ENCODE measurements at places on chromosomes 7 and 10.

GRCh38 chr7:124596881-124597280, 168.7 kb downstream of the GPR37 start:
- no peak for DNase-seq

GRCh38 chr10:112362833-112363232, 11.1 kb upstream of the ACSL5 start:
- DNase-seq: no peak

DNA sequence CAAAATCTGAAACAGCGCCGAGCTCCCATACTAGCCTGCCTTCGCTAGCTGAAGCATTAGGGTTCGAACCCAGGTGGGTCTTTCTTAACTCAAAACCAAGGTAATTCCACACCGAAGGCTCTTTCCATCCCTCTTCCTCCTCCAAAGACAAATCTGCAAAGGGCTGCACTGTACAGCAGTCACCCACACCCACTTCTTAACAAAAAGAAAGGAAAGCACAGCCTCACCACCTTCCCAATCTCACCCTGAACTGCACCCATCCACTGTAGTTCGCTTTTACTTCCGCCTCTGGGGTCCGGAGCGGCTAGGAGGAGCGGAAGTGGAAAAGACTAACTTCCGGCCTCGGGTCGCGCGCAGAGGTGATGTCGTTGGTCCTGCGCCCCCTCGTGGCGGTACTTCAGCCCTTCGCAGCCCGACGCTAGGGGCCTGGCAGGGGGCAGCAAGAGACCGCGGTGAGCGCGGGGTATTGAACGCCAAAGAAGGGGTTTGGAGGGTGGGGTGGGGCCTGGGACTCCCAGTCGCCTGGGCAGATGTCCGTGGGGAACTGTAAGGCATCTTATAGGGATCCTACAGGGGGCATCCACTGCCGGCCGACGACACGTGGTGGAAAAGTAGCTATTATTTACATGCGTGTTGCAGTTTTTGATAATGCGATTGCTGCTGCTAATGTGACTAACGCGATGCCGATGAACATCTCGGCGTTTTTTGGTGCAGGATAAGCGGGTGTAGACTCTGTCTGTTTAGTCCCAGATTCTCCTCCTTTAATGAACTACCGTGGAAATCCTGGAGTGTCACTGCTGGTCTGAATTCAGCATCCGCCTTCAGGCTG, at the start of gene MTERF1:
MTERF1 (minus strand) TSS at position 290 of the 829 bp plus-strand sequence. CDS start 619 bp downstream, outside the sequence.
- DNase-seq: peak; percentile 88

DNA sequence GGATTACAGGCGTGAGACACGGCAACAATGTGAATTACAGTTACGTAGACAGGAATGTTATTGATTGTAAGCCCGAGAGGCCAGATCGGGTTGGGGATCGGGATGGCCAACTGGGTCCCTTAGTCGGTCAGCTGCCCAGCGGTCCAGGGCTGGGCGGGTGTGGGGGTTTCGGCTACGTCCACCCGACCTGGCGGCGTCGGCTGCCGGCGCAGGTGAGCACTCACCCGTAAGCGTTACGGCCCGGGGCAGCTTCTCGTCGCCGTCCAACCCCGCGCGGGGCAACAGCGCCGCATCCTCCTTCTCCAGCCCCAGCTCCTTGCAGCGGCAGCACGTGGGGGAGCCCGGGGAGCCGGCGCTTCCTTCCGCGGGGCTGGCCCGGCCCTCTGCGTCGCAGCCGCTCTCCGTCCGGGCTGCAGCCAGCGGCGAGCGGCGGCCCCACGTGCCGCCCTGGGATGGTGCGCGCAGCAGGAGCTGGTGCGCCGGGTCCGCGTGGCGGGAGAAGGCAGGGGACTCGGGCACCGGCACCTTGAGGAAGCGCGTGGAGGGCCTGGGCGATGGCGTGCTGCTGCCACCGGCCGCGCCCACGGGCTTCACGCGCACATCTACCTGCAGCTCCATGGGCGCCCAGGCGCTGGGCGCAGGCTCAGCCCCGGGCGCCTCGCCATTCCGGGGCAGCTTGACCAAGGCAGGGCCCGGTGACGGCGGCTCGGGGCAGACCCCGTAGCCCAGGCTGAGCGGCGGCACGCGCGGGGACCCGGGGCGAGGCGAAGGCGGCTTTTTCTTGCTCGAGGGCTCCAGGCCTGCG, 609 bp downstream of the KLRG2 start:
- DNase-seq: no peak

DNA sequence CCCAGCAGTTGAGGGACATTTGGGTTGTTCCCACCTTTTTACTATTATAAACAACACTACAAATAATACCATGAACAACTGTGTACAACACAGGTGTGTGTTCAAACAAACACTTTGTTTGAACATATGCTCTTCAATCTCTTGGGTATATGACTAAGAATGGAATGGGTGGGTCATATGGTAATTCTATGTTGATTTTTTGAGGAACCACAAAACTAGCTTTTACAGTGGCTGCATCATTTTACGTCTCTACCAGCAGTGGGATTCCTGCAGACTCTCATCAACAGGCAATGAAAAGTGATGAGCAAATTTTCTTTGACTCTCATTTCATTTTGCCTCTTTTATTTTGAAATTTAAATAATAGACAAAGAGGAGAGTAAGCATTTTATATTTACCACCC, 116.9 kb upstream of the KLF14 start:
- no peak for DNase-seq

DNA sequence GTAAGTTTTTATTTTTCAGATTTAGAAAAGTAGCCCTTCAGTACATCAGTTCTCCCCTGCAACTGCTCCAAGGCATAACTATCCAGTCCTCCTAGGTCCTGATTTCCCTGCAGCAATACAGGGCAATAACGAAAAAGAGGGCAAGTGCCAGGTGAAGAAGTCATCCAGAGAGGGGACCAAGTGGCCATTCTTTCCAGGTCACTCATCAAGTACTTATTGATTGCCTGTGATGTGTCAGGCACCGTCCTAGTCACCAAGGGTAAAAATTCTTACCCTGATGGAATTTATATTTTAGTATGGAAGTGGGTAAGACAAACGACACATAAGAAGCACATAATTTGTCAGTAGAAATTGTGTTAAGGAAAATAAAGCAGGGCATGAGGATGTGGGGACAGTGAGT, 67.1 kb upstream of the GSDME start:
- DNase-seq: no peak

DNA sequence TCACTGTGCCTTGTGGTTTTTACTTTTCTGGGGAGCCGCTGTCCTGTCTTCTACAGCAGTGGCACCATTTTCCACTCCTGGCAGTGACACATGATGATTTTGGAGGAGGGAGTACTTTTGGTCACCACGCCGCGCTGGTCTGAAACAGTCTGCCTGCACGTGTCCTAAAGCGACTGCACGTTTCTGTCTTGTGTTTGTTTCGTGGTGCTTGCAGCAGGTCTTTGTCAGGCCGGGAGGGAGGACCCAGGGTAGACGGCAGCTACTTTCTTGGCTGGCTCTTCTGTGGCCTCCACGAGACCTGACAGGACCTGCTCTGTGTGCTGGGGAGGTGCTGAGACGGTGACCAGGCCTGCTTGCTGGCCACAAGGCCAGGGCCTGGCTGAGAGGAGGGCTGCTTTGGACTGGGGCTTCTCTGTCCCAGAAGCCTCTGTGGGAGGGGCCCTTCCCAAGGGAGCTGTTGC, 82.0 kb downstream of the GLRX3 start:
- DNase-seq: no peak

GRCh38 chr7:77415476-77415822, 700 bp downstream of the GSAP start:
- DNase-seq: no peak

GRCh38 chr10:58734664-58735063, 222.0 kb downstream of the BICC1 start:
- no peak for DNase-seq

DNA sequence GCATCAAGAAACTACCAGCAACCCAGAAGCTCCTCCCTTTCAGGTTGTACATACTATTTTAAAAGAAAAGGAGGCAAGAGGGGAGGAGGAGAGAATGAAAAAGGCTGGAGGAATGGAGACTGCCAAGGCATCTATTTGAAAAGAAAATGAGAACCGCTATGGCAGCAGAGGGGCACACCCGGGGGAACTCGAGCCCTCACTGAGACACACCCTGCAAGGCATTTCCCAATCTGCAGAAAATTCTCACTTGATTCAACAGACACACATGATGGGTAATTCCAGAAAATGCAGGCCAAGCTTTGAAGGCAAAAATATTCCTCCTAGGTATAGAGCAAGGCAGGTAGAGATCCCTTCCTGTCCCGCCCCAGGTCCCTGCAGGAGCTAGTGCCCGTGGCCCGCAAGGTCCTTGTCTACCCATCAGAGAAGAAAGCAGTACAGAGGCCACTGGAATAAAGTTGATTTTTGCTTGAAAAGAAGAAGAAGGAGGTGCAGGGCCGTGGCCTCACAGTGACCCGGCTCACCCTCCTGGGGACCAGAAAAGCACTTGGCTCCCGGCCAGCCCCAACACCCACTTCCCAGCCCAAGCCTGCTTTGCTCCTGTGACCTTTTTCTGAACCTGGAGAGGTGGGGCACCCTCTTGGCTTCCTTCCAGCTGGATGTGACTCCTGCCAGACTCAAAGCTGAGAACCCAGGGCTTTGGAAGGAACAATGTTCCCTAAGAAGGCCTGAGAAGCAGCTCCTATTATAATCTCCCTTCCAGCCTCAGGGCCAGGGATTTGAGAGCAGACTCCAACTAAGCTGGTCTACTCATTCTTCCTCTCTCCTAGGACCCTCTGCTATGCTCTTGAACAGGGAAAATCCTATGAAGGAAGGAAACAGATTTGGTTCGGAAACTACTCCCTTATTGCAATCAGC, 6.2 kb upstream of the PIK3CG start:
- DNase-seq: no peak

- no peak for DNase-seq
Measured at GRCh38 chr7:70986297-70986696, 145.6 kb upstream of the GALNT17 start.

DNA sequence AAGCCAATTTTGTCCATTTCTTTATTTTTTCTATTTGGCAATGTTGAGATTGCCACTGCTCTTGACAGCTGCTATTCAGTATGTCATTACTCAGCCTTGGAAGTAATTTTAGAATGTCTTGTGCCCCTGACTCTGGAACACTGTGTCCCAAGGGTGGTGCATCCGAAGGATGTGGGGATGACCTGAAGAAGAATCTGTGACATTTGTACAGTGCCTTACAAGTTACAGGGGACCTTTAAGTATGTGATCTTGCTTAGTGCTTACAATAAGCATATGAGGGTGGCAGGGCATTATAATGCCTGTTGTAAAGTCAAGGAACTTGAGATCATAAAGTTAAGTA, 239.5 kb downstream of the REEP3 start:
- no peak for DNase-seq

- no peak for DNase-seq
Measured at GRCh38 chr10:5530846-5531557, 6.2 kb downstream of the CALML3 start.

DNA sequence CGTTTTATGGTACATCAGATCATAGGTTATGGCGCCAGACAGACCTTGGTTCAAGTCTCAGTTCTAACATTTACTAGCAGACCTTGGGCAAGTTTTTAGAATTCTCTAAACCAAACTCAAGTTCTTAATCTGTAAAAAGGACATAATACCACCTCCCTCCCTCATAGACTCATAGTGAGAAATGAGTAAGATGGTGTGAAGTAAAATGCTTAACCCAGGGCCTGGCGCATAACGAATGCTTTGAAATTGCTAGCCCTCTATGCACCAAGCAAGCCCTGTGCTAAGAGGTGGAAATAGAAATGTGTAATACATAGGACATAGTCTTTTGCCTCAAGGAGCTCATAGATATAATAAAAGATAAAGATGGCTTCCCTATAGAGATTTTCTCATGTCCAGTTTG, 17.7 kb upstream of the SLC35B4 start:
- DNase-seq: no peak

DNA sequence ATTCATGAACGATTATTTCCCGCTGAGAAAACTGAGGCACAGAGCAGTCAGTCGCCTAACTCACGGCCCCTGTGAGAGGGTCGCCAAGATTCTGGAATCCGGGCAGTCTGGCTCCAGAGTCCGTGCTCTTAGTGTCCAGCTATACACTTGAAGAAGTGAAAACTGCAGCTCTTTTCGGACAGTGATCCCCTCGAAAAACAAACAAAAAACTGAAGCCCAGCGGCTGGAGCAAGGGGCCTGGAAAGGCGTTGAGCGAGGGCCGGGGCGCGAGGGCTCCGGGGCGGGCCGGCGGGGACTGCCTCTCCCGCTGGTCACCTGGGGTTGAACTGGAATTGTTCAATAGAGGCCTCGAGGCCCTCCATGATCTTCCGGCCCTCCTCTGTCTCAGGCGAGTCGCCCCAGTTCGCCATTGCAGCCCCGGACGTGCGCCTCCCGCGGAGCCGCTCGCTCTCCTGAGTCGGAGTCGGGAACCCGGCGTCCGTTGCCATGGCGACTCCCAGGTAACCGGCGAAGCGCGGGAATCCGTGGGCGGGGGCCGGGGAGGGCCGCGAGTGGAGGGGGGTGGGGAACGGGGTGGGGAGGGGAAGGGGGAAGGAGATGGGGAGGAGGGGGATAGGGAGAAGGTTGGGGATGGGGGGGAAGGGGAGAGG, 881 bp downstream of the C10orf67 start:
- no peak for DNase-seq

GRCh38 chr10:45545150-45545549, 127.4 kb downstream of the ZFAND4 start:
- DNase-seq: no peak

DNA sequence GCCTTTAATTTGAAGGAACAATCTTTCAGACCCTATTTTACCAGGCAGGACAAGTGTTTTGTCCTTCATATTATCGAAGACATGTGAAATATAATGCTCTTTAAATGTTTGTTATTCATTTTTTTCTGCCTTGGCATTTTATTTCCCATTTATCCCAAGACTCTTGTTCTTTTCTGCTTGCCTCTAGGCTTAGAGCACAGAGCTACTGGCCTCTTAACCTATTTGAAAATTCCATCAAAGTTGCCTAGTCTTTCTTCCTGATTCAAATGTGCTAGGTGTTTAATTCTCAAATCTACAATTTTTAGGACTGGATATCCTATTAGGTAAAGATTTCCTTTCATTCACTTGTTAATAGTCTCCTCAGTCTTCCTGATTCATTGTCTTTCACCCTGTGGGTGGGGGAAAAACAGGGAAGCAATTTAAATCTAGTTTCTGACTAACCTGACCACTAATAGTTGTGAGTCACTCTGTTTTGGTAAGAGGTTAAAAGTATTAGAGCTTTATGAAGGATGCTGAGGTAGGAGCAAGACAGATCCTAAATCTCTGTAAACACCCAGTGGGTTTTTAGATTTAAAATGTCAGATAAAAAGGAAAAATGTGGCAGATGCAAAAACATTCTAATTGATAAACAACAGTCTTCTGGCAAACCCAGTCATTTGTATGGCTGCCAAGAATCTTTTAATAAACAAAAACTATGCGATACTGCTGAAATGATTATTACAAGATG, 1.5 kb downstream of the LIPK start:
- no peak for DNase-seq

GRCh38 chr7:158821171-158822031, 7.9 kb downstream of the ESYT2 start:
- DNase-seq: no peak
